MV-4-11 (cell line): ENCODE measurements at places on chromosomes 7 and 10.

DNA sequence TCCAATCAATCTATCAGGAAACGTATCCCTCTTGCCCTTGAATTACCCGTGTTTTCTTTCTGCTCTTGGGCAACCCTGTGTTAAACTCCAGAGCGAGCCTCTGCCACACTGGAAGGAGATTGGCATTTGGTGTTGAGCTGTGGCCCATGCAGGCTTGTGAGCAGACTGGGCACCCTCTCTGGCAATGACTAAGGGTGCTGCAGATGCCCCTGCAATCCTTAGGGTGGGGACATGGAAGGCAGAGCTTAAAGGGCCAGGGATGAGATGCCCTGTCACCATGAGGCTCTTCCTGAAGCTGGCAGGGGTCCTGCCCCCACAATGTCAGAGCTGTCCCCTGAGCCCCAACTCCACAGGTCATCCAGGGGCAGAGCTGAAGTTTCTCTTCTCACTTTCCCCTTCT, 19.5 kb upstream of the FAM180A start:
- DNase-seq, result no peak

DNA sequence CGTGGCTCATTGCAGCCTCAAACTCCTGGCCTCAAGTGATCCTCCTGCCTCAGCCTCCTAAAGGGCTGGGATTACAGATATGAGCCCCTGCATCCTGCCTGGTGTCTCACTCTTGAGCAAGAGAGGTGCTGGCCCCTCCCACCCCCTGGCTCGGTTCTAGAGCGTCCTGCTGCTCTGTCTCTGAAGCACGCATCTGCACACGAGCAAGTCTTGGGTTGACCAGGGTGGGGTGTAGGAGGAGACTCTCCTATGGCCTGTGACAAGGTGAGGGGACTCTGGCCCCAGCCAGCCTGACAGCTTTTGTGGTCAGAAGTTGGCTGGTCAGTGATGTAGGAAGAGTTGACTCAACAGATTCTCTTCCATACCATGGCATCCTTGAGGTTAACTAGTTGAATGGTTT, 110.7 kb upstream of the CARD11 start:
- DNase-seq, result no peak

GRCh38 chr10:67385089-67385488, 310.9 kb downstream of the CTNNA3 start:
- peak; percentile 91 for DNase-seq

DNA sequence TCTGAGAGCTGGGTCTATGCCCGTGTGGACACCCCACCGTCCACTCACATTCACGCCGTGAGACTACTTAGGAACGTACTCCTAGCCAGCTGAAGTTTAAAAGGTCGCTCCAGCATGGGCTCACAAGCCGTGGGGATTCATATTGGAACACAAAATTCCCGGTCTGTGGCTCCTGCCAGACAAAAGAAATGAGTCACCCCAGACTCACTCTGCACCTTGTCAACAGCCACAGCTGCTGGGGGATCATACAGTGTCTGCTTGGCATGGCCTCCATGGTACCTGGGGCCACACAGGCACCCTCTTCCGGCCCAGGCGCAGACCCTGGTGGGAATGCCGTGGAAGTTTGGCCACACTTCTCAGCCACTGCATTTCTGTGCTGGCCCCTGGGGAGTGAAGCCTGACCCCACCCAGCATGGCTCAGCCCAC, 228.4 kb downstream of the DNAJB6 start:
- no peak for DNase-seq

GRCh38 chr7:92731335-92732063, 104.9 kb downstream of the CDK6 start:
- peak; percentile 96 for DNase-seq

DNA sequence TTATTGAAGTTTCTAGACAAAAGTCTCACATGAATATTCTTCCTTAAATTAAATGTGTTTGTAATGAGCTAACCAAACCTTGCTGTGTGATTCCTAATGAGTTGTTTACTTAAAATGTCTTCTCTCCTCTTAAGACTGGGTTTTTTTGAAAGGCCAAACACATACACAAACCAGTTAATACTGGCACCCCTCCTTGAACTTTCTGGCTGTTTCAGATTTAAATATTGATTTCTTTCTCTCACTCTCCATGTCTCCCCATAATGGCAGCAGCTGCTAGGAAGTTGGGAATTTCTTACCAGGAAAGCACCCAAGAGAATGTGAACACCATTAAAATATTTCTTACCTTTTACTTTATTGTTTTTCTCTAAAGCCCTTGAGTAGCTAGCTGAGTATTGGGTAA, 11.4 kb upstream of the PTN start:
- DNase-seq, result no peak

GRCh38 chr10:96305019-96305418, 785 bp downstream of the DNTT start:
- DNase-seq, result no peak

DNA sequence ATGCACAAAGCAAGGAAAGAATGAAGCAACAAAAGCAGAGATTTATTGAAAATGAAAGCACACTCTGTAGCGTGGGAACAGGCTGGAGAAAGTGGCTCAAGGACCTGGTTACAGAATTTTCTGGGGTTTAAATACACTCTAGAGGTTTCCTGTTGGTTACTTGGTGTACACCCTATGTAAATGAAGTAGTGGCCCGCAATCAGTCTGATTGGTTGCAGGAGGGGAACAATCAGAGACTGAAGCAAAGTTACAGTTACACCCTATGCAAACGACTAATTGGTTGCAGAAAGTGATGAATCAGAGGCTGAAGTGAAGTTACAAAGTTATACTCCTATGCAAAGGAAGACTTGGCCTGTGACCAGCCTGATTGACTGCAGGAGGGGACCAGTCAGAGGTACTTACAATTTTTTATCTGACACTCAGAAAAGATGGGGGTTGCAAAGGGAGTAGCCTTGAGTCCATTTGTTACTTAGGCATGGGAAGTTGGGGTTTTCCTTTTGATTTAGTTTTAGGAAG, 3.6 kb upstream of the MTPN start:
- peak; percentile 96 for DNase-seq

- peak; percentile 35 for DNase-seq
Measured at GRCh38 chr10:97188261-97188711, 2.5 kb upstream of the SLIT1 start.
